ENCODE measurements at places on chromosomes 2 and 18.

- no peak for DNase-seq
These were observed 599 bp downstream of the ADAM23 start for GRCh38 chr2:206443735-206444527.

GRCh38 chr2:191941376-191941929 lies 94.6 kb upstream of the CAVIN2 start:
- DNase-seq: no peak

DNA sequence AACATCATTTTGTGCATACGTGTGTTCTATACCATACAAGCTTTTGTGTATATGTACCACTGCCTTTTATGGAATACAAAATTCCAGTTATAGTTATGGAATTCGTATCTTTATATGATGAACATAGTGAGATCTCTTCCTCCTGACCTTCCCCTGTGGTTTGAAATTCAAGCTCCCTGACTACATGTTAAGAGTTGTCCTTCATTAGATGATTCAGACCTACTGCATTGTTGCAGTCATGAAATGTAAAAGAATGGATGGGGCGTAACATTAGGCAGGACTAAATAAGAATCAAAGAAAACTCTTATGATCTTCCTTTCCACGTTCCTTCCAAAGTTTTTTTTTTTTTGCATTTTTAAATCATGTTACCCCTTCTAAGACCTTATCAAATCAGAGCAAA lies 107.1 kb downstream of the UNC80 start:
- no peak for DNase-seq

GRCh38 chr2:151968770-151969470 lies 129.9 kb downstream of the CACNB4 start:
- no peak for DNase-seq

- no peak for DNase-seq
These were observed 120.0 kb downstream of the MAP4K4 start for GRCh38 chr2:101817481-101817880.

DNA sequence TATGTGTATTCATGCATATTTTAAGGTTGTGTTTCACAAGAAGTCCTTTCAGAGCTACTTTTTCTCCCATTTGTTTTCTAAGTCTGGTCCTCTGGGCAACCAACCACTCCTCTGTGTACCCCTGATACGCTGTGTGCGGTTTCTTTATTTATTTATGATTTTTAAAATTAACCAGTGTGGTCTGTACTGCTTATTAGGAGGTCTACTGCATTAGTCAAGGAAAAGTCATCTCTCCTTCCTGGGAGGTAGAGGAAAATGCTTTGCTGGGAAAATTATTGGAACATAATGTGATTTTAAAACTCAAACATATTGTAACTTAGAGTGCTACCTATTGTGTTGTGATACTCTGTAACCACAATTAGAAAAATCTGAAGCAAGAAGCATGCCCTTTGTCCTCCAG lies 1404.3 kb downstream of the SUCLG1 start:
- DNase-seq: no peak

- DNase-seq: no peak
These were observed 8.0 kb upstream of the KDM3A start for GRCh38 chr2:86433137-86433536.

DNA sequence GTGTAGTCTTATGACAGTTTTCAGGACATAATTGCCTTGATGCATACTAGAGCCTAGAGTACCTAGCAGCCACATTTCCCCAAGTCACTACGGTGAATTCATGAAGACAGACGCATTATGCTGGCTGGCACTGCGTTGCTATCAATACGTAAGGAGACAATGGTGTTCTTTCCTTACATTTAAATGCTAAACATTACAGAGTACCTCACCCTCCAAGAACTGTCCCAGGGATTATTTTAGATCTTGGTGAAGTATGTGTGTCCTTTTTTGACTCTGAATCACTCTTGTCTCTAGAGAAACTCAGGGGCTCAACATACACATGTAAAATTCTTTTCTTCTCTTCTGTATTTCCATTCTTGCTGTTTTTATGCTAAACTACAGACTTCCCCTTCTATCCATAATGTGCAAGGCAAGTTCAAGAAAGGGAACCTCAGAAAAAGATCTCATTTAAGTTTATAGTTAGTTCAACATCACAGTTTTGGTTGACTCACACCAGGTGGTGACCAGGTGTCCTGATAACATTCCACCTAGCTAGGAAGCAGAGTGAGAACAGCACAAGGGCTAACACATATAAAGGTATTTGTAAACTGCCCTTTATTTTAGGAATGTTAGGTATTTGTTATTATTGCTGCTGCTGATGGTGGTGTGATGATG lies 212.4 kb upstream of the HNRNPA3 start:
- DNase-seq: no peak

DNA sequence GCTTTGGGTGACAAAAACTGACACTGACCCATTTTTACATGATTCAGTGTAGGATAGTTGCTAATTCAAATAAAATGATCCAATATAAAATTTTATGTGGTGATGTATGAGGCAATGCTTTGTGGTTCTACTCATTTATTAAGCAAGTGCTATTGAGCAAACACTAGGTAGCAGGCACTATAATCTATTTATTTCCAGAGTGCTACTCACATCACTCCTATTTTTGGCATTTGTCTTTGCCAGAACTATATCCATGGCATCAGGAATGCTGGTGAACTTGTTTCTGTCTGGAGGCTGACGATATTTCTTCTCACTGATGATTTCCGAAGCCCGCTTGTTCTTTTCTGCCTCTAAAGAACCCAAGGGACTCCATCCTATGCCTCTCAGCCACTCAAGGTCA lies 84.3 kb downstream of the NEB start:
- DNase-seq: no peak

GRCh38 chr18:78554944-78555608 lies 424.5 kb upstream of the SALL3 start:
- DNase-seq: no peak

- DNase-seq: no peak
These were observed 125.8 kb downstream of the OSBPL6 start for GRCh38 chr2:178320011-178320585.

DNA sequence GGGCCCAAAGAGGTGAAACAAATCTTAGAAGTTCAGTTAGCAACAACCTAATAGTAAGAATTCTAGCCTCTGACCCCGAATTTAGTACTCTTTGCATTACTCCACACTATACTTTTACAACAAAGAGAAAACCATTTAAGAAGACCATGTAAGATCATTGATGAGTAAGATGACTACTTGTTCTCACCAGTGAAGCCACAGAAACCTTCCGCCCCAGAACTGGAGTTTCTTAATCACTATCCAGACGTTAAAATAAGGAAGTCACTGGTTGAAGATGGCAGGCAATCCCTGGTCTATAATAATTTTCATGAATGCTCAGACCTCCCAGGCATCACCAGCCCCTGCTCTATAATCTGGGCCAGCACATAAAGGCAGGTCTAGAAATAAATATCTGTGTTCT lies 95.0 kb downstream of the TMEM163 start:
- DNase-seq: no peak
